ENCODE measurements at places on chromosomes 6 and 20.

GRCh38 chr6:37675606-37676005, 22.1 kb downstream of the MDGA1 start:
- DNase-seq = no peak

DNA sequence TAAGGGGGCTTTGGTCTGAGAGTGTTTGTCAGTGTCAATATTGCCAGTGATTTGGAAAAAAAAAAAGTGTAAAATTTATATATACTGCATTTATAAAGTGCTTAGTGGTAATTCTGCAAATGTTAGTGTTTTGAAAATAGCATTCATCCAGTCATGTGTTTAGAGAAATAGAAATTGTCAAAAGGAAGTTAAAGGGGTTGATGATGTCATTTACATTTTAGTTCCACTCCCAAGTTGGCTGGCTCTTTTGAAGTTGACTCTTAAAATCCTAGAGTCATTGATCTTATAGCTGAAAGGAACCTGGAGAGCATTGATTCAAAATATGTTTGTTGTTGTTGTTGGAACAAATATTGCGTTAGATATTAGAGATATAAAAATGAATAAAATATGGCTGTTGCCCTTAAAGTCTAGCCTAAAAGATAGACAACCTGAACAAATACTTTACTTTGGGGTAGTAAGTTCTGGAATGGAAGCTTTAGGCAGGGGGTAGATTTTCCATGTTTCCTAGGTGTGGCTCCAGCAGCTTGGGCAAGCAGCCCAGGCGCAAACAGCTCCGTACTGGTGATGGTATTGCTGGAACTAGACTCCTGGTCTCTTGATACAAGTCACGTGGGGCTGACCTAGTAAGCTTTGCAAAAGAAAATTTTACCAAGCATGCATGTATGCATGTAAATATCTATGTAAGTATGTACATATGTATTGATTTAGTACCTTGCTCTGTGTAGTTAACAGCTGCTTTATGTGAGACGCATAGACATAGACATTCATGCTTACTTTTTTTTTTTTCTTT, 46.3 kb downstream of the HIVEP1 start:
- DNase-seq = no peak

DNA sequence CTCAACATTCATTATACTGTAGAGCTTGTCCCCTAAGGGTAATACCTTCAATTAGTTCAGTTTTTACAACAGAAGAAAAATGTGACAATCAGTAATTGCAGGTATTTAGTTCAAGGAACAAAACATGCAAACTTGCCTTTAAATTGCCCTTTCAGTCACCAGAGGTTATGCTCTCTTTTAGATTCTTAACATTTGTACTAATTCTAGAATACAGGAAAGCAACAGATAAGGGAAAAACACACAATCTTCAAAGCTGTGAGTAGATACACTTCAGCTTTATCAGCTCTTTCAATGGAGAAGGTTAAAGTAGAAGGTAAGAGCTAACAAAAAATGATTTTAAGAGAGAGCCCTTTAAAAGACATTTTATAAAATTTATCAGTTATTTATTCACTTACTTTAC, 173.1 kb downstream of the HS3ST5 start:
- no peak for DNase-seq

- DNase-seq = no peak
These were observed 180.4 kb downstream of the SASH1 start for GRCh38 chr6:148523048-148523447.

GRCh38 chr6:50840112-50840810, 21.6 kb downstream of the TFAP2B start:
- no peak for DNase-seq

- no peak for DNase-seq
These were observed 18.8 kb upstream of the OLIG3 start for GRCh38 chr6:137512757-137513605.

- DNase-seq = no peak
These were observed 51.0 kb upstream of the CD93 start for GRCh38 chr20:23136893-23137745.

- no peak for DNase-seq
These were observed 46.8 kb upstream of the FAM83C start for GRCh38 chr20:35339007-35339406.

DNA sequence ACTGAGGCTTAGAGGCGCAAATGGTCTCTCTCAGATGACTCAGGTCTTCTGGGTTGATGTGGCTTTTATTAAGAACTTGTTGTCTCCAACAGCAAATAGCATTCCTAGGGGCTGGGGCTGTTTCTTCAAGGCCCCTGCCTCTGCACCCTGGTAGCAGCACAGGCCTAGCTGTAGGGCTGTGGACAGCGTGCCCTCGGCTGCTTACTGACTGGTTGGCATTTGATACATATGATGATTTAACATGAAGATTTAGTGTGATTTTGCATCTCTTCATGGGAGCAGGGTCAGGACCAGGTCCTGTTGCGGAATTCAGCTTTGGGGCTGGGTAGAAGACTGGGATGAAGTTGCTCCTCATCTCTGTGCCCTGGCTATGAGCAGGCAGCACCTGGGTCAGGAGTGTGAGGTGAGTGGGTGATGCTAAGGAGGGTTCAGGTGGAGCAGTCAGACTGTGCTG, 24.3 kb upstream of the IER3 start:
- no peak for DNase-seq

DNA sequence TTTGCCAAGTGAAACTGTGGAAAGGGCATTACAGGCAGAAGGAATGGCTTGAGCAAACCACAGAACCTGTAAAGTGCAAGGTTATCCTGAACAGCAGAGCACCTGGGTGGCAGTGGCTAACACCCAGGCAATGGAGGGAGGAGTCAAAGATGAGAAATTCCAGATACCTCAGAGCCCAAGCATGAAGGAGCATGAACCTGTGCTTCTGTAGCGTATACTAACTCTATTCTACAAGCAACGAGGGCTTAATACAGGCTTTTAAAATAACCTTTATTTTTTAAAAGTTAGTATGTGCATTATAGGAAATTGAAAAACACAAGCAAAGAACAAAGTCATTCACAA, 77.0 kb downstream of the CNBD2 start:
- no peak for DNase-seq

DNA sequence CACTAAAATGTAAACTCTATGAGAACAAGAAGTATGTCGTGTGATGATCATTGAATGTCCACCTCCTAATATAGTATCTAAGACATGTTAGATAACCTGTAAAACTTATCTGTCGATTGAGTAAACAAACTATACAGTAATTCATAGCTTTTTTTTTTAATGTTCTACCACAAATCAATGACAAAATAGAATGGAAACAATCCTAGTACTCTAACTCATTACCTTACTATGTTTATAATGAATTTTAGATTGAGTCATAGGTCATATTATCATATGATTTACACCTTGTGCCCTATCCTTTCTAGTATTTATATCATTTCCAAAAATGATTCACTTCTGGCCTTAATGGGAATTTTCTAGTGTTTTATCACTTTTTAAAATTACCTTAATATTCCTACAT, 6.1 kb downstream of the VTA1 start:
- no peak for DNase-seq

- DNase-seq = no peak
These were observed 9.0 kb upstream of the MAP3K7 start for GRCh38 chr6:90595854-90596253.

GRCh38 chr6:44679438-44680201, 292.1 kb downstream of the CDC5L start:
- DNase-seq = no peak

GRCh38 chr20:8433291-8433690, 301.2 kb downstream of the PLCB1 start:
- no peak for DNase-seq

- no peak for DNase-seq
These were observed 183.3 kb downstream of the NKAIN2 start for GRCh38 chr6:123986938-123987337.

- peak; percentile 67 for DNase-seq
These were observed 578 bp downstream of the RGL2 start for GRCh38 chr6:33297956-33298772.

DNA sequence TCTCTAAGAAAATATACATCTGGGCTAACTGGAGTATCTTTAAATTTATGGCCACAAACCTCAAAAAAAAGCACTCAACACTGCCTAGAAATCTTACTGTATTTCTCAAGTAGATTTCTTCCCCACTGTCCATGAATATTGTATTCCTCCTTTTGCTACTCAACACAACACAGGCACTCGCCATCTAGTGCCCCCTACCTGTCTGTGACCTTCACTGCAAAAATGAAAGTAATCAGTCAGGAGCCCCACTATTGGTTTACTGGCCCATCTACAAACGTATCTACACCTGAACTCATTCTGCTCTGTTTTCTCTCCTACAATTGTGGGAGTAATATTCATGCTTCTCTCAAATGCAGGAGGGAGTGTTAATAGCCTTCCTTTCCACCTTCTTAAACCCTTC, 58.3 kb downstream of the LY86 start:
- no peak for DNase-seq

DNA sequence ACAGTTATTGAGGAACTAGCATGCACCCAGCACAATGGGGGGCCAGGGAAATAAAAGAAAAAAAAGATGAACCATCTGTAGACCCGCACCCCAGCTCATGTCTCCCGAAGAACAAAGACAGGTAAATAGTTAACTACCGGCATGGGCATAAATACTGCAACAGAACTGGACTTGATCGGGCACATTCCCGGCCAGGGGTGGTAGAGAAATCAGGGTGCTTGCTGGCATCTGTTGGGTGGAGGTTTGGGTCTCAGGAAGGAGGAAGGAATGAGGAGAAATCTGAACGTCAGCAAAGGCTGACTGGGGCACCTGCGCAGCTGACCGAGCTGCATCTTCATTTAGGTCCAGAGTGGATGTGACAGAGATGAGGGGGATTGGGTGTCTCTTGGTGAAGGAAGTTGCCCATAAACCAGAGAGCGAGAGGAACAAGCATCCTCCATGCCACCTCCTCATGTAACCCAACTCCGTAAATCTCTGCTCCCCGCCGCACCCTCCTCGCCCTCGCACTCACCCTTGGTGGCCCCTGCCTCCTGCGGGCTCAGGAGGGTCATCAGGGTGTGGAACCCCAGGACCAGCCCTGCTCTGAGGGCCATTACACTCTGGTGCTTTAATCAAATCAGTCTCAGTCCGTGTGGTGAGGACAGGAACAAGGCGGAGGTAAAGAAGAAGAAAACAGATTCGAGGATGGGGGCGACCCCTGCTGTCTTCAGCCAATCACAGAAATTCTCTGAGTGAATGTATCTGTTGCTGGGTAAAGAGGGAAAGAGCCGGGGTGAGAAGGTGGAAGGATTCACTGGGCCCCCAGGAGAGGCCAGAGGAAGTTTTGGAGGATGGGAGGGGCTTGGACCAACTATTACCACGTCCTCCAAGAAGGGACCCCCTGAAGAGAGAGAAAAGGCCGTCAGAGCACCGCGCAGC, at the start of gene HLA-DOA:
TSS of gene HLA-DOA (minus strand) at position 648 of the 918 bp plus-strand sequence.
- DNase-seq = peak; percentile 83

DNA sequence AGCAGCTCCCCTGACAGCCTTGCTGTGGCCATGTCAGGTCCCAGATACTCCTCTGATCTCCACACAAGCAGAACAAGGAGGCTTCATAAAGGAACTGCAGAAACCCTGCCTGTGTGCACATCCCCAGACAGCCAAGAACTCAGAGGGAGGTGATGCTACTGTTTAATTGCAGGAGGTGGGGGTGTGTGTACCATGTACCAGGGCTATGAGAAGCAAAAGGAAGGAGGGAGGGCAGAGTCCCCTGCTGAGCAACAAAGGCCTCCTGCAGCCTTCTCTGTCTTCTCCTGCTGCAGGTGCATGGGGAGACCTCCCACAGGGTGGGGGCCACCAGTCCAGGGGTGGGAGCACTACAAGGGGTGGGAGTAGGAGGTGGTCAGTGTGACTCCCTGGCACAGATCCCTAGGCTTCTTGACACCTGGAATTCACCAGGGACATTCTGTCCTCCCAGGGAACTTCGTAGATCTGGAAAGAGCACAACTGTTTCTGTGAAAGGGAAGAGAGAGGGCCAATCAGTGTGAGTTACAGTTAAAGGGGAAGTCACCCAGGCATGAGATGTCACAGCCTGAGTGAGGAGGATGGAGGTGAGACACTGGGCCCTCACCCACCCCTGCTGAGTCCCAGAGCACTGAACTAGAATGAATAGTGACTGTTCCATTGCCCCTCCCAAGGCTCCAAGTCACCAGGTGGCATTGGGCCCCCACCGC, 2.8 kb downstream of the CST2 start:
- DNase-seq = no peak

DNA sequence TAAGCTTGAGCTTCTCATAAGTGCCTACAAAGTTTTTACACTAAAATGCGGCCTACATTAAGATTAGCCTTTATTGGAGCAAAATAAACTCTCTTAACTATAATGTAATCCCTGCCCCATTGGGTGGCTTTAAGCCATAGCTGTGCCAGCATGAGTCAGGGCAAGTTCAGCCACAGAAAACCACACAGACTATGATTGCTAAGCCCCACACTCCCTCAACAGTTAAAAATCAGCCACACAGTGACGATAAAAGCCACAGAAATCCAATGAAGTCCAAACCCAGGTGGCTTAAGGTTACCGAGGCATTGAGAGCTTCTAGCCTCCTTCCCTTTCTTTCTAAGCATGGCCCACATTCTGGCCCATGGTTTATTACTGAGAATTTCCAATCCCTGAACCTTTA, 61.6 kb downstream of the GRM1 start:
- no peak for DNase-seq

GRCh38 chr6:56246541-56246880, 869 bp downstream of the COL21A1 start:
- no peak for DNase-seq

GRCh38 chr6:53984163-53984562, 127.1 kb upstream of the MLIP start:
- DNase-seq = no peak

DNA sequence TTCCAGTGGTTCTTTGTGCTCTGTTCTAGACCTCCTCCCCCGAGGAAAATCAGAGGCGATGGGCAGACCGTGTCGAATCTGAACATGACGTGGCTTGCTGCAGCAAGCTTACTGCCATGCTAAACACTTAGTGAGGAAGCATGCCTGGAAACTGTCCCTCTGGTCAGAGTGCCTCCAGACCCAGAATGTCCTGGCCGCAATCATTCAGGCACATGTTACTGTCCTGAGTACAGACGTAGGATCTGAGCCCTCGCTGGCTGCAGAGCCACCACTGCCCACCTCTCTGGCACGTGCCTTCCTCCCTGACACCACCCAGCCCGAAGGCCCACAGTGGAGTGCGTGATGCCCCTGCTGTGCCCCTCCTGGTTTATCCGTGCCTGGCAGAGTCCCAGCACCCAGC, 163.6 kb downstream of the SYNDIG1 start:
- DNase-seq = no peak

DNA sequence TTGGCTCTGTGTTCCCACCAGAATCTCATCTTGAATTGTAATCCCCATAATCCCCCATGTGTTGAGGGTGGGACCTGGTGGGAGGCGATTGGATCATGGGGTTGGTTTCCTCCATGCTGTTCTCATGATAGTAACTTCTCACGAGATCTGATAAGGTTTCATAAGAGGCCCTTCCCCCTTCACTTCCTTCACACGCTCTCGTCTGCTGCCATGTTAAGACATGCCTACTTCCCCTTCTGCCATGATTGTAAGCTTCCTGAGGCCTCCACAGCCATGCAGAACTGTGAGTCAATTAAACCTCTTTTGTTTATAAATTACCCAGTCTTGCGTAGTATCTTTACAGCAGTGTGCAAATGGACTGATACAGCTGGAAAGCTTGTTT, 90.0 kb downstream of the ELOVL5 start:
- no peak for DNase-seq
